ENCODE measurements at places on chromosomes 7 and 10.
A peak's percentile ranks its signal among the peaks of the same experiment; 100 is the strongest.

GRCh38 chr7:41491883-41492471 is 210.9 kb downstream of the INHBA start:
- DNase-seq, result no peak

DNA sequence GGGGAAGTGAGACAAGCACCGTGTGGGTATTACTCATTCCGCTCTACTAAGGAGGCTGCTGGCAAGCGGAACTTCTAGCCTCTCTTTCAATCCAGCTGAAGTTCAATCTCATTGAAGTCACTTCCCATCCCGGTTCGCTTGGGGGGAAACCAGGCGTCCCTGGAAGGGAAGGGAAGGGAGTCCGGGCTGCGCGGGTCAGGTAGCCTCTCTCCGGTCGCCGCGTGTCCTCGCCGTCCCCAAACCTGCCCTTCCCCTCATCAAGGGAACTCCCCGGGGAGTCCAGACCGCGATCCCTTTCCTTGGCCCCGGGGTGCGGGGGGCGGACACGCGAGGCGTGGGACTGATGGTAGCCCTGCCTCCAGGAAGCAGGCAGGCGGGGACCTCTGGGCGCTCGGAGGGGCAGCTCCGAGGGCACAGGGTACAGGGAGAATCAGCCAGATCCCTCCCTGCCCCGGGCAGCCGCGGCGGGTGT is 598 bp upstream of the ZEB1 start:
- no peak for DNase-seq

DNA sequence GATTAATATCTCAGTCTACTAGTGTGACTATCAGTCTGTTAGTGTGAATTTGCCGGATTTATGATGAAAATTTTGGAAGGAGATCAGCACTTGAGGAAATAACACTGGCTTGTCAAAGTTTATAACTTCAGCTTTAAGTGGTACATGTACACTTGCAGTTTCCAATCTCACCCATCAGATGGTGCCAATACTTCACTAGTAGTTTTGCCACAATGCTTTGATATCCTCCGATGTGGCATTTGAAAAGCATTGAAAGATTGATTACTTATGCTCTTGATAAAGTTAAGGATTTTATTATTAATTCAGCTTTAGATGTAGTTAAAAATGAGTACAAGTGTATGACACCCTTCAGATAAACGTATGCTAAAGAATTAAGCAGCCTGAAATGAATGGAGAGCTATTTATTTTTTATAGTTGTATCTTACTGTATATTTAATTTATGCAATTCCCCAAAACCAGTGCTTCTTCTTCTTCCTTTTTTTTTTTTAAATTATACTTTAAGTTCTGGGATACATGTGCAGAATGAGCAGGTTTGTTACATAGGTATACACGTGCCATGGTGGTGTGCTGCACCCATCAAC is 98.2 kb downstream of the ANLN start:
- DNase-seq, result peak; percentile 28

GRCh38 chr10:99619851-99620710 is at the start of gene SLC25A28:
Gene SLC25A28 (minus strand): TSS chr10:99620439. CDS start chr10:99620335, 104 bp downstream.
- no peak for DNase-seq

GRCh38 chr10:79422178-79422892 is 23.1 kb downstream of the ZCCHC24 start:
- no peak for DNase-seq

DNA sequence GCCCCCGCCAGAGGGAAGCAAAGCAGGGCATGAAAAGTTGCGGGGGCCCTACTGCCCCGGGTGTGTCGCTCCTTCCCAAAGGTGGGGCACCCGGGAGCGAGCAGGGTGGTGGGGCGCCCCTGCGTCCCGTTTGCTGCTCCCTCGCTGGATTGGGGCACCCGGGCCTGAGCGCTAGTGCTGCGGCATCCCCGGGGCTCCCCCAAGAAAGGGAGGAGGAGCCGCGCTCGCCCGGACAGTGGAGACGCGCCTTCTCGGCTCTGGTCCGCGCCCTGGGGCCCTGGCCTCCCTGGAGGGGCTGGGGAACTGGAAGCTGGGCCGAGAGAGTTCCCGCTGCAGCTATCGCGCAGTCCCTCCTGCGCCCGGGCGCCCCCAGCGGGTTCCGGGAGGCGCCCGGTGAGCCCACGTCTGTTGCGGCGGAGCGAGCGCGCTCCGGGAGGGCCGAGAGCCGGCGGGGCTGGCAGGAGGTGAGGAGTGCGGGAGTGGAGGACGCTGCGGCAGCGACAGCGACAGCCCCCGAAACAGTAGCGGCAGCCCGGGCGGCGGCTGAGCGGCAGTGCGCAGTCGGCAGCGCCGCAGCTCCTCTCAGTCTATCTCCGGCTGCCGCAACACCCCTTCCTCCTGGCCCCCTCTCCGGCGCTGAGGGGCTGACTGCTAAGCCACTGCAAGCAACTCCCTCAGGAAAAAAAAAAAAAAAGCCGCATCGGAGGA is 504 bp upstream of the BMPER start:
- DNase-seq, result peak; percentile 24

DNA sequence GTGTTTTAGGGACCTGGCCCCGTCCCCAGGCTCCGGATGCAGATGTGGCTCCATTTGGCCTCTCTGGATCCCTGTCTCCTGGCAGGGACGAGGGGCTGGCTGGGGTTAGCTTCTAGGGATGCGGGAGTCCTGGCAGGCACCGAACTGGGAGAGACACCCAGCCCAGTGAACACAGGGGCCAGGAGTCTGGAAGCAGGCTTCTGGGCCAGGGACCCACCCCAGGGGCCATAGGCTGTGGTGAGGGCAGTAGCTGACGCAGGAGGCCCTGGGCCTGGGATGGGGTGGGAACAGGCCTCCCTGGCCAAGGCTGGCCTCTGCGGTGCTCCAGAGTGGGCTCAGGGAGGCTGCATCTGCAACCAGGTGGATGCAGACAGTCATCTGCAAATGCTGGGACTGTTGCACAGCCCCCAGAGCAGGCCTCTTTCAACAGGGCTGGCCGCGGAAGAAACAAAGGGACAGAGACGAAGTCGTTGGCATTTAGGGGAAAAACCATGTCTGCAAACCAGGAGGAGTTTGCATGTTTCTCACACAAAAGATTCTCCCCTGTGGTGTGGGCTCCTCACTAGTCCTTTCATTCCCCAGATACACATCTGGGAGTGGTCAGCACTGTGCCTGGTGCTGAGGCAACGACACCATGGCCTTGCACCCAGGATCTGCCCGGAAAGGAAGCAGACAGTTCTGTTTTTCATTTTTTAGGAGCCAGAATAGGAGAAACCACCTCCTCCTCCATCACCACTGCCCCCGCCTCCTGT is 36.4 kb upstream of the ZNF488 start:
- no peak for DNase-seq

DNA sequence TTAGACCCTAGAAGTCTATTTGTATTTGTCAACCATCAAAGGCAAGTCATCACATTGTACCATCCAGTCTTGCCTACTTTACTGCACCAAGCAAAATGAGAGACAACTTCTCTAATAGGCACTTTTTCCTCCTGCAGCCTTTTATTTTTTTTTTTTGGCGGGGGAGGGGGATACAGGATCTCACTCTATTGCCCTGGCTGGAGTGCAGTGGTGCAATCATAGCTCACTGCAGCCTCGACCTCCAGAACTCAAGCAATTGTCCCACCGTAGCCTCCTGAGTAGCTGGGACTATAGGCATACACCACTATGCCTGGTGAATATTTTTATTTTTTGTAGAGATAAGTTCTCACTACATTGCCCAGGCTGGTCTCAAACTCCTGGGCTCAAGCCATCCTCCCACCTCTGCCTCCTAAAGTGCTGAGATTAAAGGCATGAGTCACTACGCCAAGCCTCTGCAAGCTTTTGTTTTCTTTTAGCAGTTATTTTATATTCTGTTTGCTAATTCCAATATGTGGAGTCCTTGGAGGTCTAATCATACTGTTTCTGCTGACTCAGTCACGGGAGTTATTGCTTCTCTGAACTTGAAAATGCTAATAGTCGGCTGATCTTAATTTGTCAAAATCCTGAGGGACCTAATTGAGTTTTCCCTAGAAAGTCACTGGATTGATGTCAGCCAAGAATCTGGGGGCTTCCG is 14.2 kb downstream of the KPNA7 start:
- DNase-seq, result no peak

DNA sequence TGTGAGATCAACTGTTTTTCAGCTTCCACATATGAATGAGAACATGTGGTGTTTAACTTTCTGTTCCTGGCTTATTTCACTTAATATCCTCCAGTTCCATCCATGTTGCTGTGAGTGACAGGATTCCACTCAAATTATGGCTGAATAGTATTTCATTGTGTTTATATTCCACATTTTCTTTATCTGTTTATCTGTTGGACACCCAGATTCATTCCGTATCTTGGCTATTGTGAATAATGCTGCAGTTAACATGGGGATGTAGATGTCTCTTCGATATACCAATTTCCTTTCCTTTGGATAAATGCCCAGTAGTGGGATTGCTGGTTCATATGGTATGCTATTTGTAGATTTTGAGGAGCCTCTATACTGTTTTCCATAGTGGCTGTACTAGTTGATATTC is 47.9 kb downstream of the GALNT11 start:
- DNase-seq, result no peak

DNA sequence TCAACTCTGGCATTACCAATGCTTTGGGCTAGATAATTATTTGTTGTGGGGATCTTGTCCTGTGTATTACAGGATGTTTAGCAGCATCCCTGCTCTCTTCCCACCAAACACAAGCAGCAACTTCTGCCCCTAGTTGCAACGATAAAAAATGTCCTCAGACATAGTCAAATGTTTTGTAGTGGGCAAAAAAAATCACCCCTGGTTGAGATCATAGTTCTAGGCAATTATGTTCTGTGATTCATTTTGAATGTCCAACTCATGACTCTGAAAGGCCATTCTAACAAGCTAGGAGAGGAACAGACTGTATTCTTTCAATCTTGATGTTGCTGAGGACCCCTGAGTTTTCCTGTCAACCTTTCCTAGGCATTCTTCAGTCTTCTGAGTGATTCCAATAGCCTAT is 79.5 kb downstream of the RTKN2 start:
- DNase-seq, result no peak

- no peak for DNase-seq
Measured at GRCh38 chr7:3415861-3416312, 114.8 kb downstream of the SDK1 start.

GRCh38 chr7:98795741-98796493 is 73.9 kb downstream of the TMEM130 start:
- DNase-seq, result no peak

DNA sequence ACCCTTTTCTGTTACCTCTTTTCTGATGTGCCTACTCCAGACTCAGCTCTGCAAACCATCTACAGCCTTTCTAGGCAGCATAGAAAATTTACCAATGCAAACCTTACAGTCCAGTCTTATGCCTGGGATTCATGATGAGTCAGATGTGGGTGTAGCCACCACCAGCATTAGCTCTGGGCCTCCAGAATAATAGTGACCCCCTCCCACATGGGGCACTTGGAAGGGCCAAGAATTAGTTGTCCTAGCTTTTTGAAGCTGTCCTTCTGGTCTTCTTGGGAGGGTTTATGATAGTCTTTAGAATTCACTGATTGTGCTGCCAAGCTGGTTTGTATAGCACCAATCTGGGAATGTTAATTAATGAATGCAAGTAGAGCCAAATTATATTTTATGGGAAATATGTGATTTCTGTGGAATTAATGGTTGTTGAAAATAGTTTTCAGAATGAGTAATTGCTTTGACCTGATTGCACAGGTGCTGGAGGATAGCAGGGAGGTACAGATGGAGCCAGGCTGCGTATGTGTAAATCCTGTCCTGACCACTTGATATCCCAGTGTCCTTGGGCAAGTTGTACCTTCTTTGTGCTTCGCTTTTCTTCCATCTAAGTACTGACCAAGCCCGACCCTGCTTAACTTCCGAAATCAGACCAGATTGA is 94.8 kb downstream of the CPED1 start:
- no peak for DNase-seq

GRCh38 chr7:157657741-157658740 is 321.2 kb downstream of the DNAJB6 start:
- no peak for DNase-seq

- no peak for DNase-seq
Measured at GRCh38 chr7:149285603-149286002, 23.6 kb downstream of the ZNF783 start.

GRCh38 chr7:139426258-139427028 is 57.0 kb downstream of the KLRG2 start:
- no peak for DNase-seq

GRCh38 chr10:53434413-53434812 is 661.8 kb upstream of the MBL2 start:
- DNase-seq, result no peak

- no peak for DNase-seq
Measured at GRCh38 chr10:102274062-102274461, 28.7 kb downstream of the GBF1 start.

DNA sequence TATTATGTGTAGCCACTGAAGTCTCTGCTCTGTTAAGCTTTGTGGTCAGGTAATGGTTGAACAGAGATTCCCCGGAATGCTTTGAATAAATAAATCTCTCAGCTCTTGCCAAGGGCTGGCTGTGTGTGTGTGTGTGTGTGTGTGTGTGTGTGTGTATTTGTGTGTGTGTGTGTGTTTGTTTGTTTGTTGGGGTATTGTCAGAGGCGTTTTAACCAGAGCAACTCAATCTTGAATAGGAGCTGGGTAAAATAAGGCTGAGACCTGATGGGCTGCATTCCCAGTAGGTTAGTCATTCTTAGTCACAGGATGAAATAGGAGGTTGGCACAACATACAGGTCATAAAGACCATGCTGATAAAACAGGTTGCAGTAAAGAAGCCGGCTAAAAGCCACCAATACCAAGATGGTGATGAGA is 256.2 kb upstream of the CACNA2D1 start:
- no peak for DNase-seq

DNA sequence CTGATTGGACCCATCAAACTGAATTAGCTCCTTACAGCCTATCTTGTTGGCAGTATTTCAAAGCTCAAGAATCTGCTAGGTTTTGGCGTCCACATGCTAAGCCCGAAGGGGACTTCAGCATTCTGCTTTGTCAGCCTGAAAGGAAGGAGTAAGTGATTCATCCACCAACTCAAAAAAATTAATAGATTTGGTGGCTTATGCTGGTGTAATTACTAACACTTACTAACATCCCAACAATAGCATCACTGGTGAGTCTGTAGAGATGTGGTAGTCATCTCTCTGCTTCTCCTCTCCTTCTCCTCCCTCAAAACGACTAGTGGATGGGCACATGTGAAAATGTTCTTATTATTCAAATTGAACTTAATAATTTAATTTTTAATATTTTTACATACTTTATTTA is 53.8 kb upstream of the EGR2 start:
- no peak for DNase-seq

- no peak for DNase-seq
Measured at GRCh38 chr10:20707251-20707650, 189.9 kb downstream of the NEBL start.
